ENCODE measurements at places on chromosomes 2 and 18. TPM values are rescaled to one million over a fixed set of nuclear protein-coding genes. Genes with fewer than 3 reads are reported as not detected.

The ASPRV1 gene
- 0.75 TPM for total RNA-seq

The FNDC4 gene
- total RNA-seq, result 9.6 TPM

The CFC1 gene
- total RNA-seq, result not detected

The SMAD7 gene
- total RNA-seq, result 53.6 TPM

The PROC gene
- 2.5 TPM for total RNA-seq

DNA sequence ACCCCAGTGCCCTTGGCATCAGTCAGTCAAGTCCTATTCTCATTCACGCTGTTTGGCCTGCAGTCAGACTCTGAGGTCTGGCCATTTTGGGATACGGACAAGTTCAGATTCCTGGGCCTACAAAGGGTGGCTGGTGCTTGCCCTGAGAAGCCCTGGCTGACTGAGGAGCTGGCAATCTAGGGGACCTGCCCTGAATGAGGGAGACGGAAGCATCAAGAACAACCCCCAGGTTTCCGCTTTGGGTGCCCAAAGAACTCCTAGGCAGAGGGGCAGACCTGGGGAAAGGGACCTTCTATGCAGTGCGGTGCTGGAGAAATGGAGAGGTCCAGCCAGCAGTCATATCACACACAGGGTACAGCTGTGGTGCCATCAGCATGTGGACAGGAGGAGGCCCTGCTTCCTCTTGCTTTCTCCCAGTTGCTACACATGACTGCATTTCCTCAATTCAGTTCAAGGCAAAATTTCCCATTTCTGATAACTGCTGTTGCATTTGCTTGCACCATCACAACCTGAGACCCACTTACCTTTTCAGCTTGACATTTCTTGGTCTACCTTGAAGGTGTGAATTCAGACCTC, 70.9 kb upstream of the LGALSL start:
- peaks cover 38% of the 10 kb centered on the region for H3K27me3 ChIP-seq
- no peaks in the 10 kb centered on the region for H3K4me1 ChIP-seq
- no peak overlapping the region for H3K4me3 ChIP-seq
- H3K27ac ChIP-seq, result no peak overlapping the region
- H3K36me3 ChIP-seq, result peaks cover 4% of the 10 kb centered on the region

GRCh38 chr2:196101325-196101991, 32.8 kb upstream of the DNAH7 start:
- H3K36me3 ChIP-seq, result peaks cover 3% of the 10 kb centered on the region
- H3K4me3 ChIP-seq, result no peak overlapping the region
- no peak for DNase-seq
- H3K4me1 ChIP-seq, result peaks cover 59% of the 10 kb centered on the region

DNA sequence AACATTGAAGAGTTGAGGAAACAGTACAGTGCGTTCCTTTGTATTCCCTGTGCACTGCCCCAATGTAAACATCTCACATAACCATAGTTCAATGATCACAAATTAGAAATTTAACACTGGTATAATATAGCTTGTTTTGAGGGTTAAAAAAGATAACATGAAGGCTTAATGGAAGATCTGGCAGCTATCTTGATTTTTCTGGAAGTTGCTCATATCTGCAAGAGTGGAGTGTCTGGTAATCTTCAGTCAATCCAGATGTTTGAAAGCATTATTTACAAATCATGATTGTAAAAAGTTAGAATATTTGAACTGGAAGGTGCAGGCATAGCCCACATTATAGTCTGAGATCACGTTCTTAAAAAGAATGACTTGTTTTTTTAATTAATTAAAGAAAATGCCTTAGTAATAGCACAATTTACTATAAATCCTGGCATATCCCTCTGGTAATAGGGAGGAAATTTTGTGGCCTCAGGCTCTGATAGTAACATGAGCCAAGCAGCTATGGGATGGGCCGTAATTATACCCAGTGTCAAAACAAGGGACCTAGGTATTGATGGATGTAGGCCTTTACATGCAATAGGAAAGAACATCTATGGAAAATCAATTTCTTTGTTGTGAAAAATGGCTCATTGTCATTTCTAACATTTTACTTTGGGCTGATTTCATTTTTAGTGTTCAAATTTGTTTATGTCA, 418.0 kb downstream of the THSD7B start:
- no peaks in the 10 kb centered on the region for H3K27me3 ChIP-seq
- no peak overlapping the region for H3K27ac ChIP-seq
- H3K4me1 ChIP-seq, result peaks cover 13% of the 10 kb centered on the region
- H3K36me3 ChIP-seq, result no peaks in the 10 kb centered on the region

- H3K4me1 ChIP-seq, result peaks cover 12% of the 10 kb centered on the region
- no peak overlapping the region for H3K4me3 ChIP-seq
- H3K27me3 ChIP-seq, result peaks cover 4% of the 10 kb centered on the region
These were observed 29.3 kb upstream of the AGFG1 start for GRCh38 chr2:227442639-227443038.

- no peaks in the 10 kb centered on the region for H3K36me3 ChIP-seq
- H3K4me3 ChIP-seq, result no peak overlapping the region
- H3K27ac ChIP-seq, result no peak overlapping the region
- no peak for DNase-seq
- no peaks in the 10 kb centered on the region for H3K4me1 ChIP-seq
These were observed 2.6 kb downstream of the IL18RAP start for GRCh38 chr2:102425441-102426132.

DNA sequence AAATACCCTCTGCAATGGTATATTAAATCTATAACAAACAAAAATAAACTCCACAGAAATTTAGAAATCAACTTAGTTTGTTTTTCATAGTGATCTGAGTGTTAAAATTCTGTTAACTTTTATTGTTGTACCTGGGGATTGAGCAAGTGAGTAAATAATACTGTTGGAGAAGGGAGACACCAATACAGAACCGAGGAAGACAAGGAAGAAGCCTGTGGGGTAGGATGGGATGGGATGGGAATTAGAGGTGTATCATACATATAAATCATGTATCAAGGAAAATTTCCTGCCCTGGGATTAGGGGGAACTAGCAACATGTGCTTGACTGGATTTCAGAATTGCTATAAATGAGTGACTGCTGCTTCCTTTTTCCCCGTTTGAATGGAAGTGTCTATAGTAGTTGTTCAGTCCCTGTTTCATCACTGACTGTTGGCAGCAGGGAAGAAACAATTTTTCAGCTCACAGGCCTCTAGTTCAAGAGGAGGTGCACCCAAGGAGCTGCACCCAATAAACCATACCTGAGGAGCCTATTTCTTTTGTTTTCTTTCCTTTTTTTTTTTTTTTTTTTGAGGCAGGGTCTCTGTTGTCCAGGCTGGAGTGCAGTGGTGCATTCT, 53.1 kb downstream of the SP110 start:
- no peak for DNase-seq
- H3K36me3 ChIP-seq, result peaks cover 19% of the 10 kb centered on the region
- H3K4me1 ChIP-seq, result no peaks in the 10 kb centered on the region
- no peak overlapping the region for H3K27ac ChIP-seq

DNA sequence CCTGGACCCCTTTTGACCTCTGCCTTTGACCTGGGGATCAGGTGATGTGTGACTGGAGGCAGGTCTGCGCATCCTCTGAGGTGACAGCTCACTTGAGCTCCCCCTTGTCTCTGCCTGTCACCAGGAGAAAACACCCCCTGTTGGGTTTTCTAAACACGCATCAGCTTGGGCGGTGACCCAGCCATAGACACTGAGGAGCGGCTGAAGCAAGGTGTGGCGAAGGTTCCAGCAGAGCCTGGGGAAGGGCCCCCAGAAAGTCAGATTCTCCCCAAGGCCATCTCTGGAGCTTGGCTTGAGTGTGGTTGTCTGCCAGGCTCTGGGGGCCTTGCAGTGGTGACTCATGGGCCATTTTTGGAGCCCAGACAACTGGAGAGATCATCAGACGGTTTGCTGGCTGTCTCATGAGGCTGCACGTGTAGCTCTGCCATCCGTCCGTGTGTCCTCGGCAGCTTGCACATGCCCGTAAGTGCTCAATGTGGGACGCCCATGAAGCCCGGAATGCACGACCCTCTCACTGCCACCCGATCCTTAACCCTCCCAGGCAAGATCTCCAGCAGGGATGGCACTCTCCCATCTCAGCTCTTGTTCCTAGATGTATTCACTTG, 29.4 kb downstream of the SIX3 start:
- no peak overlapping the region for H3K27ac ChIP-seq
- H3K4me1 ChIP-seq, result peaks cover 9% of the 10 kb centered on the region
- no peak overlapping the region for H3K4me3 ChIP-seq
- DNase-seq, result no peak
- H3K36me3 ChIP-seq, result no peaks in the 10 kb centered on the region

GRCh38 chr2:96815326-96816126, 542 bp upstream of the CNNM3 start:
- H3K27ac ChIP-seq, result peak overlapping the region; percentile 88
- no peak for DNase-seq
- H3K27me3 ChIP-seq, result no peaks in the 10 kb centered on the region
- H3K36me3 ChIP-seq, result peaks cover 14% of the 10 kb centered on the region
- peak overlapping the region; percentile 85 for H3K4me3 ChIP-seq

GRCh38 chr2:19848952-19849351, 52.8 kb downstream of the TTC32 start:
- H3K4me1 ChIP-seq, result no peaks in the 10 kb centered on the region
- peak; percentile 68 for DNase-seq
- H3K27ac ChIP-seq, result no peak overlapping the region
- peaks cover 4% of the 10 kb centered on the region for H3K27me3 ChIP-seq

DNA sequence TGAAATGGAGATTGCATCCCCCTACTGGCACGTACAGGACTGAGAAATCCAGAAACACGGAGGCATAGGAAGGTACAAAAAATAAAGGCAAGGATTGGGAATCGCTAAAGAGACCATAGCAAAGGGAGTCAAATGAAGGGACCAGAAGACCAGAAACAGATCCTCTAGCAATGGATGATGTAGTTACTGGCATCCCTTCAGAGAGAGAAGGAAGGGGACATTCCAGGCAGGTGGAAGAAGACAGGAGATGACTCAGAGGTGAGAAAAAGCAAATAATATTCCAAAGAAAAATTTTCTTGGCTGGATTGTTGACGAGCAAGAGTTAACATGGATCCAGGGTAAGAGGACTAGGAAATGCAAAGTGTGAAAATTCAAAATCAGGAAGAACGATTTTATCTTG, 78.4 kb upstream of the FZD7 start:
- no peaks in the 10 kb centered on the region for H3K36me3 ChIP-seq
- H3K27ac ChIP-seq, result no peak overlapping the region
- no peak for DNase-seq
- H3K27me3 ChIP-seq, result peaks cover 10% of the 10 kb centered on the region

GRCh38 chr2:69774984-69775982, 33.3 kb downstream of the ANXA4 start:
- H3K4me3 ChIP-seq, result no peak overlapping the region
- no peaks in the 10 kb centered on the region for H3K27me3 ChIP-seq
- no peaks in the 10 kb centered on the region for H3K36me3 ChIP-seq
- peak overlapping the region; percentile 32 for H3K27ac ChIP-seq

- peaks cover 1% of the 10 kb centered on the region for H3K4me1 ChIP-seq
- no peak for DNase-seq
These were observed 141.7 kb upstream of the SERPINE2 start for GRCh38 chr2:224180810-224181209.

DNA sequence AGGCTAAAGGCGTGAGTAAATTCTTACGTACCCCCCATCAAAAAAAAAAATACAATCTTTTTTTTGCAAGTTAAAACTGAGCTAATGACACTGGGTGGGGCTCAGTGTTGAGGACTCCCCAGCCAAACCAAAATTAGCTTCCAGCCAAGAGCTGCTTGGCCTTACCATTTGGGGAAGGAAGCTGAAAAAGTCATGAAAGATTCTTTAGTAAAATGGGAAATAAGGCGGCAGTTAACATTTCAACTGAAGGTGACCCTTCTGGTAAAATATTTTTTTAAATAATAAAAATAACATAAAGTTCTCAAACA, 16.4 kb downstream of the SMAD7 start:
- peaks cover 91% of the 10 kb centered on the region for H3K4me1 ChIP-seq
- no peaks in the 10 kb centered on the region for H3K27me3 ChIP-seq
- DNase-seq, result no peak
- peaks cover 25% of the 10 kb centered on the region for H3K36me3 ChIP-seq
- H3K27ac ChIP-seq, result peak overlapping the region; percentile 97

DNA sequence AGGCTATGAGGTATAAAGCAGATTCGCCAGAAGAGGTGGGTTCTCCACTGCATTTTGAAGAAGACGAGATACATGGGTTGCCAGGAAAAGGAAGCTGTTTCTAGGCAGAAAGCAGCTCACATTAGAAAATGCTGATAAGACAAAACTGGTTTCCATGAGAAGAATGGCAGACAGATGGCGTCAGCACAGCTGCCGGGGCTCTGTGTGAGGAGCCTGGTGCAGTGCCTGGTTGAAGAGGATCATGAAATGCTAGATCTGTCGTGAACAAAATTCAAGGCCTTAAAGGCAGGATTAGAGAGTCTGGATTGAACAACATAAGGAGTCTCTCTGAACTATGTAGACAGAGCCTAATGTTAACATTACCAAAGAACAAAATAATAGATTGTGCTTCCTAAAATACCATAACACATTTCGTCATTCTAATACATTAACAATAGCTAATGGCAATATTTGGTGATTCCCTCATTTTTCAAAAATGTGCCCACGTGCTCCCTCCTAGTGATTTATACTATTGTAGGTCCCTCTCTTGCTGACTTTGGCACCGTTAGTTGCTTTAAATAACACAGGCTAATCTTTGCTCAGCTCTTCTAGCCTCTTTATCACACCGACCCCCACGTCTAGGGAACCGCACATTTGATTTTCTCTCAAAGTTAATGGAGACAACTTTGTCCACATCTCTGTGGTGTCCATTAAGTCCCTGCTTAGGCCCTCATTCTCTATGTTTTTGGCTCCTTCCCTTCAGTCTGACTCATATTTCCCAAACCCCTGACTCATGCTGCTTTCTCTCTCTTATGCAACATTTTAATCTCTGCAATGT, 38.2 kb downstream of the EFEMP1 start:
- H3K27ac ChIP-seq, result peak overlapping the region; percentile 99
- no peaks in the 10 kb centered on the region for H3K27me3 ChIP-seq
- no peak for DNase-seq
- H3K36me3 ChIP-seq, result no peaks in the 10 kb centered on the region

DNA sequence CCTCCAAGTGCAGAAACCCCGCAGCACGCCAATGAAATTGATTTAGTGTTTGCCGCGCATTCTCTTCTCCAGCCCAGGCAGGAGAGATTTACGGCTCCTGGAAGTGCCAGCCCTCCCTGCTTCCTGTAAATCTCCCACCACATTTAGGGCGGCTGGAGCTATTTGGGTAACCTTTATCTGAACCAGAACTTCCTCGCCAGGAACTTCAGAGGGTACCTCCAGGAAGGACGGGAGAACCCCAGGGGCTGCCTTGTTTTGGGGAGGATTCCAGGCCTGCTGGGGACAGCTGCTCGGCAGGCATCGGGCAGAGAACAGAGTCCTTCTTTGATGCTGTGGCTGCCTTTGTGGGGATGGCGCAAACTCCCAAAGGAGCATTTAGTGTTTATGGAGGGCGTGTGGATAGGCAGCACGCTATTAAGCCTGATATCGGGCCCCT, 122.0 kb upstream of the MYCN start:
- no peak overlapping the region for H3K4me3 ChIP-seq
- no peak overlapping the region for H3K27ac ChIP-seq
- H3K4me1 ChIP-seq, result no peaks in the 10 kb centered on the region
- H3K36me3 ChIP-seq, result no peaks in the 10 kb centered on the region

- DNase-seq, result no peak
- no peaks in the 10 kb centered on the region for H3K4me1 ChIP-seq
- H3K27me3 ChIP-seq, result no peaks in the 10 kb centered on the region
- H3K4me3 ChIP-seq, result no peak overlapping the region
- peaks cover 3% of the 10 kb centered on the region for H3K36me3 ChIP-seq
These were observed 37.8 kb downstream of the MBD5 start for GRCh38 chr2:148058641-148059040.
